ENCODE measurements at places on chromosomes 6 and 20.

- DNase-seq: no peak
These were observed 413 bp downstream of the PTPRA start for GRCh38 chr20:2873747-2874041.

DNA sequence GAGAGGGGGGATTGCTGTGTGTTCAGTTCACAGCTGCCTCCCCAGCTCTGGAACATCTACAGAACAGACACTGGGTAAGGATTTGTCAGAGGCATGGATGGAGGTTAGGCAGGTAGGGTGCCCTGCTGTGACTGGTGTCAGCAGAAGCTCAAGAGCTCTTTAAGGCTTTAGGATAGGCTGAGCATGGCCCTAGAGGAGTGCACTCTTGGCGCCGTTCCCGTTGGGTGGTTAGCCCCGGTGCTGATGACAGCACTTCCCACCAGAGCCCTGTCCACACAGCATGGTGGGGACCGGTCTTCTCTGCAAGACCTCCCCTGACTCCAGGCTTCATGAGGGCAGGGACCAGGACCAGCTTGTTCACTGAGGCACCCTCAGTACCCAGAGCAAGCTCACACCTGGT, 262.0 kb downstream of the BMP7 start:
- no peak for DNase-seq

- no peak for DNase-seq
These were observed 335.4 kb upstream of the SPTLC3 start for GRCh38 chr20:12673352-12673751.

- peak; percentile 56 for DNase-seq
These were observed 1.7 kb downstream of the THBD start for GRCh38 chr20:23047738-23048214.

DNA sequence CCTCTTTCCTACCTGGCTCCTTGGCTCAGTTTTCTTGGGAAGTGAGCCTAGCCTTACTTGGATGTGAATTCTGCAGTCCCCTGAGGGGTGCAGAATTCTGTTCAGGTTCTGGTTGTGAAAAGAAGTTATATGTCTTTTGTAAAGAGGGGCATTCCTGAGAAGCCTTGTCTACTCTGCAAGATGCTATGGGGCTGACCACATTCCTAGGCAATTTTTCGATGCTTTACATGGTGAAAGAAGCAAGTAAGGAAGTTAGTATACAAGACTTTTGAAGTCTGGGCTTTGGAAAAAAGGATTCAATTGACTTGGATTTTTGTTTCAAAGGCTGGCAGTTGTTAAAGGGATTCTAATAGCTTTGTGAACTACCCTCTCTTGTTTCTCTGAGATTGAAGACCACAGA, 167.9 kb upstream of the STMND1 start:
- DNase-seq: no peak

Data from NCI-H510A treated with DMSO at 0.1 percent for 48 hours (cell line).